ENCODE measurements at places on chromosomes 7 and 10. TPM values are rescaled to one million over a fixed set of nuclear protein-coding genes. Genes with fewer than 3 reads are reported as not detected.

TRPV5 gene
- polyA plus RNA-seq = 0.05 TPM

SPDYE1 gene
- not detected for polyA plus RNA-seq

CPA2 gene
- not detected for polyA plus RNA-seq

CYP17A1 gene
- polyA plus RNA-seq = 1.2 TPM

TAS2R41 gene
- not detected for polyA plus RNA-seq

LRRC4 gene
- 4.7 TPM for polyA plus RNA-seq

SPAM1 gene
- not detected for polyA plus RNA-seq

OPALIN gene
- polyA plus RNA-seq = not detected

ABCA13 gene
- polyA plus RNA-seq = 1.9 TPM

IFIT1B gene
- polyA plus RNA-seq = not detected

EPHB6 gene
- 8.5 TPM for polyA plus RNA-seq

MRLN gene
- polyA plus RNA-seq = 0.75 TPM

FEZF1 gene
- polyA plus RNA-seq = 0.04 TPM

OR2F1 gene
- polyA plus RNA-seq = not detected

SORBS1 gene
- polyA plus RNA-seq = 13.1 TPM

PLPP4 gene
- 0.51 TPM for polyA plus RNA-seq

ANKRD7 gene
- 0.03 TPM for polyA plus RNA-seq

SEC61G gene
- 452 TPM for polyA plus RNA-seq

ZNF138 gene
- polyA plus RNA-seq = 5.9 TPM

STAG3 gene
- polyA plus RNA-seq = 2.8 TPM

CD36 gene
- polyA plus RNA-seq = 40.1 TPM

ST8SIA6 gene
- polyA plus RNA-seq = 0.43 TPM

BLNK gene
- polyA plus RNA-seq = 5.0 TPM

ETV1 gene
- polyA plus RNA-seq = 12.7 TPM

NRCAM gene
- polyA plus RNA-seq = 6.4 TPM

SLC26A5 gene
- polyA plus RNA-seq = 0.41 TPM

BET1 gene
- polyA plus RNA-seq = 17.6 TPM

BBS9 gene
- polyA plus RNA-seq = 5.0 TPM

BLVRA gene
- 102 TPM for polyA plus RNA-seq

C10orf67 gene
- polyA plus RNA-seq = 0.33 TPM

PPP1R17 gene
- polyA plus RNA-seq = 0.63 TPM

CLDN15 gene
- 5.9 TPM for polyA plus RNA-seq

RADIL gene
- 3.7 TPM for polyA plus RNA-seq

Measured in lung (tissue), 17 donors.